RPMI7951 (cell line): ENCODE measurements at places on chromosomes 5 and 9. TPM values are rescaled to one million over a fixed set of nuclear protein-coding genes. Genes with fewer than 3 reads are reported as not detected.

DNA sequence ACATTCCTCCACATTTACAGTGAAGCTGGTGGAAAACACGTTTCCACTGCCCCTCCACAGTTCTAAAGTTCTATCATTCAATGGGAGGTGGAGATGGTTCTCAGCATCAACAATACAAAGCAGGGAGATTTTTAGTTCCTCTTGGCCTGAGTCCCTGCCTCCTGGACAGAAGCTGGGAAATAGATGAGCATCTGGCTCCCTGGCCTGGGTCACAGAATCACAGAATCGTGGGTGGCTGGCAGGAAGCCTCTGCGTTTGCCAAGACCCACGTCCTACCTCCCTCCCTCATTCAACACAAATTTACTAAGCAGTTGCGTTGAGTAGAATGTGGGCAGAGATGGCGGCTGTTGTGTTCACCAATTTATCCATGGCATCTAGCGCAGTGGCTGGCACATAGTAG is 5.2 kb upstream of the PPARGC1B start:
- no peak for DNase-seq

DNA sequence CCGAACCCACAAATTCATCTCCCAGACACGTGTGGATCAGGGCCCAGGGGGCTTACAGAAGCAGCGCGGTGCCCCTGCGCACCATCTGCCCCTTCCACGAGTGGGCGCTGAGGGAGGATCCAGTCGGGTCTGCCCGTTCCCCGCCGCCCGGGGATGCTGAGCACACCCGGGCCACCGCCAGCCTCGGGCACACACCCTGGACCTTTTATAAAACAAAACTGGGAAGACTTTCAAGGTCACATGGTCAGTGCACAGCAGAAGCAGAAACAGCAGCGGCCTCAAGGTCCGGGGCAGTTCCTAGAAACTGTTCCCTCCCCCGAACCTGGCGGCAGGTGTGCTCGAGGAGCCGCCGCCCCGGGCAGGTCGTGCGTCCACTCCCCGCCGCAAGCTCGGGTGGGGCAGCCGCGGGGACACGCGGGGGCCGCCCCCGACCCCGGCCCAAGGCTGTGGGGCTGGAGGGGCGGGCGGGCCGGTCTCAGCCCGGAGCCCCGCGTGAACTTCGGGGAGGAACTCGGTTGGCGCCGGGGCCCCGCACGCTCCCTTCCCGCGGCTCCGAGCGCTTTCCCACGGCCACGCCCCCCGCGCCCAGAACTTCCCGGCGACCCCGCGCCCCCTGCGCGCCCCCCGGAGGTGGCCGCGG is 633 bp upstream of the PPP1R26 start:
- no peak for DNase-seq

DNA sequence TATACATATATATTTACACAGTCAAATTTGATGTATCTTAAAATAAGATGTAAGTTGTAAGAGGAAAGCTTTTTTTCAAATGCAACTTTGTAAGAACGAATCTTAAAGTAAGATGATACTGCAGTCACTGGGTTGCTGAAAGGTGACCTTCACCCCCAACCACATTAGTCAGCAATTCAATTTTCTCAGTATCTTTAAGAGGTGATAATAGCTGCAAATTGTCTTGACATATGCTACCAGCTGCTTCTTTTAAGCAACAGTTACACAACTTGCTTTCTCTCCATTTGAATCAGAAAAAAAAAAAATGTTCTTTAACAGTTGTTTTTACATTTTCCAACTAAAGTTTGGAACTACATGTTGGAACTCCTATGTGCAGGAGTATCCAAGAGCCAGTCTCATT is 246.6 kb upstream of the CCNG1 start:
- no peak for DNase-seq

DNA sequence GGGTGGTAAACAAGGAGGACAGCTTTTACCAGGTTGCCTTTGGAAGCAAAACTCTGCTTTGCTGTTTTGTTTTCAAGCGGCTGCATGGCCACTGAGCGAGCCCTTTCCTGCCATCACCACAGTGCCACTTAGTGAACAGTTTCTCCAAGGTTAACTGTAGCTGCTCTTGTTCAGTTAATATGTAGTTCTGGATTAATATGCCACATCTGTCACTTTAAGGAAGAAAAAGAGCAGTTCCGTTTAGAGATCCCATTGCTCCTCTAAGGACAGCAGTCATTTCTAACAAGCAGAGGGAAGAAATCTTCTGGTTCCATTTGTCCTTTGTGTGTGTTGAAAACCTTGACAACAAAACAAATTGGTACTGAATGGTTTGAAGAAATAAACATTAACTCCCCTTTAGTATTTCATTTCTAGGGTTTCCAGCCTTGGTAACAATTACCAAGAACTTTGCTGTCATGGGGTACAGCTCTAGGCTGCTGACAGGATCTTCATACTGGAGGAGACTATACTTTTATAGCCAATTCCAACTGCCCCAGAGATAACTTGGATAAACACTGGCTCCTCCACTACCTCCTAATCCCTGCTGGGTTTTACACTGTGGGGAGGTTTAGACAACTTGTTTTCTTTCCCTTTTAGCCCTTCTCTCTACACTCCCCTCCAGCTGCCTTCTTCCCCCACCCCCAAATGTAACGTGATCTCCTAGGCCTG is 10.3 kb upstream of the ABL1 start:
- DNase-seq = peak; percentile 54

DNA sequence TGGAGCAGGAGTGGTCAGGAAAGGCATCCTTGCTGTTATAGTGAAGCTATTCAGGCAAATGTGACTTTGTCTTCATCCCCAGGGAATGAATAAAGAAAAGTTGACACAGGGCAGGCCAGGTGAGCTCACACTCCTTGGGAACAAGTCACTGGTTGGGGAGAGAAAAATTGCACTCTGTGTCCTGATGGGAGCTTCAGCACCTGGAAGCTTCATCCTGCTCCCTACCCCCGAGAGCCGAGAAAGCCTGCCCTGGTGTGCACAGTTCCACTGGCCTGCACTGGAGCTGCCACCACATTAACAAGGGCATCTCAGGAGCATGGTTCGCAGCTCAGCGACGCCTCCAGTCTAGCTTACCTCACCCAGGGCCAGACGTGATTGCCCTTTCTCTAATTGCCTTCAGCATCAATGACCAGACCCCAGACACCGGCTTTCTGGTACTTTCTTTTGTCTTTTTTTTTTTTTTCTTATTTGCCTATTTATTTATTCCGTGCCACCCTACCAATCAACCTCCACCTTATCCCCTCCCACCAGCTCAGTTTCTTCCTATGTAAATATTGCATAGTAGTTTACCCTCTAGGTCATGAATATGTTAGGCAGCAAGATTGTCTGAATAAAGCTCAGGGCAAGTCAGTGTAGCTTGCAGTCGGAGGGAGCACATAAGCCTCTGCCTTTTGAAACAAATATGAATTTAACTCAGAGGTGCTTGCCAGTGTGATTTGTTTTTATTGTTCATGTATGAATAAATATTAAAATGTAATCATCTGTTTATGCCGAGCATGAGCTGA is 87.4 kb downstream of the DOCK2 start:
- no peak for DNase-seq

- DNase-seq = no peak
Observed at GRCh38 chr5:1959231-1959630, 76.5 kb upstream of the IRX4 start.

Gene PLPPR1
- total RNA-seq = not detected in 2 replicates

GRCh38 chr9:72703574-72703973 is 182.2 kb downstream of the TMC1 start:
- peak; percentile 35 for DNase-seq

Gene CFAP157
- not detected in 2 replicates for total RNA-seq

DNA sequence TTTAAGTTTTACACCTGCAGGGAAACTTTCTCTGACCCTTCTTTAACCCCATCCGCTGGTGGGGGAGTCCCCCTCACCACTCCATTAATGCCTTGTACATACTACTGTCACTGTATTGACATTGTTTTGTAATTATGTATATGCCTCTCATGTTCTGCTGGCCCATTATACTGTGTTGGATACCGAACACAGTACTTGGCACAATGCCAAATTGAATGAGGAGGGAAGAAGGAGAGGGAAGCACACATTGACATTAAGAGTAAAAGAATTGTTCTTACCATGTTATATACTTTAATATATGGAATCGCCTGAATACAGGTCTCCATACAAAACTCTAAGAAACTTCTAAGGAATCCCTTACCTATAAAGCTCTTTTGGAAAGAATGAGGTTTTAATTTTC is 73.6 kb upstream of the GRHPR start:
- no peak for DNase-seq

DNA sequence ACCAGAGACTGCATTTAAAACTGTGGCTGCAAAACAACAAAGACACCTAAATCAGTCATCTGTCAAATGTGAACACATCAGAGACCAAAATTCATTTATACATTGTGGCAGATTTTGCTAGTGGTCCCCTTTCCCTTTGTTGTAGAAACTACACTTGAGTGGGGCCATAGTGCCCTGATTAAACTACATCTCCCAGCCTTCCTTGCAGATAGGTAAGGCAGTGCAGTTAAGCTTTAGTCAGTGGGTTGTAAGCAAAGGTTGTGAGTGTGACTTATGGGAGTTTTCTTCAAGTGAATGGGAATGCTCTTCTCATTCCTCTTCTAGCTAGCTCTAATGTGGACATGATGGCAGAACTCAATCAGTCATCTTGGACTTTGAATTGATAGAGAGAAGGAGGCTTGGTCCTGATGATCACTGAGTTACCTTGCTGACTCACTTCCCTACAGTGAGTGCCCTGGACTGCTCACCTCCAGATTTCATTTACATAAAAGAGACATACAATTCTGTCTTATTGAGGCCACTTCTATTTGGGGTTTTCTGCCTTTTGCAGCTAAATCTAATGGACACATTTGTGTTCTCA is 35.2 kb upstream of the SPARC start:
- no peak for DNase-seq

Gene SNX30
- 7.0 and 9.0 TPM in 2 replicates for total RNA-seq

DNA sequence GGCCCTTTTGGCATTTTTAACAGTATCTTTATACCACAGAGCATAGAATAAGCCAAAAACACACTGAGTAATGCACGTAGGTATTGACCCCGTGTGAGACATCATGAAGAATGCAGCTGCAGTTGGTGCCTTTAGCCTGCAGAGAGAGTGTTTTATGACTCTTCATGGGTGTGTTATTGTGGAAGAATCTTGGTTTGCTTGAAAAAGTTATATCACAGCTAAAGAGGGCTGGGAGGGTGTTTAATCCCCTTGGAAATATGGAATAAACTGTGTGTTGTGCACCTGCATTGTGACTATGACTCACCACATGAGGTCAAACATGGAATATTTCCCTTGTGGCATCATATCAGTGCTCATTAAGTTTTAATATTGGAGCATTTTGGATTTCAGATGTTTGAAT is 458.7 kb downstream of the CDH9 start:
- DNase-seq = no peak

DNA sequence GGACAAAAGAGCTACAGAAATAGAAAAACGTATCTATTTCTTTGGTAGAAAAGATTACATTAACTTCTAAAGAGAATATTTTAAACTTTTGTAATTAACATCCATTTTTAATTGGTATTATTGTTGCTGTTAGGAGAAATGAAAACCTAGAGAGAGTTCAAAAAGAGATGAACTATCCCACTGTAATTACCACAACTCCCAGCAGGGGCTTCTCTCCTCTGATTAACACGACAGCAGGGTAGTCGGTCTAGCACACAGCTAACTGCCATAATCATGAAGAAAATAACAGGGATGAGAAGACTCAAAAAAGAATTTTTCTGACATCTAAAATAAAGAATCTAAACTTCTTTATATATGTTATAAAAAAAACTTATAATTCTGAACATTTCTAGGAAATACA is 86.2 kb upstream of the CDH9 start:
- peak; percentile 58 for DNase-seq
